ENCODE measurements at places on chromosomes 1 and 21.

GRCh38 chr1:231084353-231084752 is 44.3 kb upstream of the FAM89A start:
- DNase-seq = no peak

- no peak for DNase-seq
These were observed 540.0 kb downstream of the OMA1 start for GRCh38 chr1:58006421-58007046.

GRCh38 chr1:110672001-110672752 is 2.6 kb downstream of the KCNA3 start:
- DNase-seq = peak; percentile 47

DNA sequence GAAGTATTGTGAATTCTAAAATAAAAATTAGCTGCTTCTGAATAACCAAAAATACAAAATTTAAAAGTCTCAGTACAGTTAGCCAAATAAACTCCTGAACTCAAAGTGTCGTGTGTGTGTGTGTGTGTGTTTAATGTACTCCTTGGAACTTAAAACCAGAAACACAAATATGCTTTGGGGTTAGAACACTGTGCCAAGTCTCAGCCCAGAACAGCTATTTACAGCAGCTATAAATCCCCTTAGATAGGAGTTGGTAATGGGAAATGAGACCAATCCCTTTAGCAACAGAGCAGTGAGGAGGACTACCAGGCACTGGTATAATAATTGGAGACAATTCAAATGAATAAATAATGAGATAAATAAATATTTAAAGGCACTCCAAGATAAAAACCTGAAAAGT is 83.1 kb downstream of the PATJ start:
- no peak for DNase-seq

GRCh38 chr1:160954158-160955104 is at the start of gene ITLN2:
ITLN2 (minus strand) TSS chr1:160954809; CDS start chr1:160954741, 68 bp downstream.
- no peak for DNase-seq

DNA sequence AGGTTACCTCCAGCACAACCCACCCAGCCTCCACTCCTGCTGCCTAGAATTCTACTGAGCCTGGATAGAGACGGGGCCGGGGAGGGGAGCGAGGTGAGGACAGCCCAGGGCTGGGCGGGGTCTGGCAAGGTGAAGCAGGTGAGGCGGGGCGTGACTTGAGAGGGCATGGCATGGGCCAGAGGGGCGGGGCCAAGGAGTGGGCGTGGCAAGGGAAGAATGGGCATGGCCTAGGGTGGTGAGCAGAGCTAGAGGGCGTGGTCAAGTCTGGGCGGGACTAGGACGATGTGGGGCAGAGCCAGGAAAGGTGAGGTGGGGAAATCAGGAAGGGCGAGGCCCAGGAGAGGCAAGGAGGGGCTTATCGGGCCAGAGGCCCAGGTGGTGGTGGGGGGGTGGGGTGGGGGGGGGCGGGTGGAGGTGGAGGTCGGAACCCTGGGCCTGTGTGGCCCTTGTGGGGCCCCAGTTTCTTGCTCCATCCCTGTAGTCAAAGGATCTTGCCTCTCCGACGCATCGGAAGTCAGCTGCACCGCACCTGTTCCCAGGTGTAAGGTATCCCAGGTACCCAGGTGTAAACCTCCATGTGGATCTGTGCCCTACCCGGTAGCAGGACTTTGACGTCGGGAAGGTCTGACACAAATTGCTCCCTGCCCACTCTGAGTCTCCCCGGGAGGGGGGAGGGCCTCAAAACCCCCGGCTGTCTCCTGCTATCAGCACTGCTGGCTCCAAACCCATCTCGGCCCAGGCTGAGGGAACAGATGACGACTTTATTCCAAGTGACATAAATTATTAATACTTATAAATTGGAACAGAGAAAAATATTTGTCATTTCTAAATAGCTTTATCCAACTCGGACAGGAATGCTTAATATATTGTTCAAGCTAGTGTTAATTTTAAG is 32.9 kb upstream of the UTS2 start:
- no peak for DNase-seq

DNA sequence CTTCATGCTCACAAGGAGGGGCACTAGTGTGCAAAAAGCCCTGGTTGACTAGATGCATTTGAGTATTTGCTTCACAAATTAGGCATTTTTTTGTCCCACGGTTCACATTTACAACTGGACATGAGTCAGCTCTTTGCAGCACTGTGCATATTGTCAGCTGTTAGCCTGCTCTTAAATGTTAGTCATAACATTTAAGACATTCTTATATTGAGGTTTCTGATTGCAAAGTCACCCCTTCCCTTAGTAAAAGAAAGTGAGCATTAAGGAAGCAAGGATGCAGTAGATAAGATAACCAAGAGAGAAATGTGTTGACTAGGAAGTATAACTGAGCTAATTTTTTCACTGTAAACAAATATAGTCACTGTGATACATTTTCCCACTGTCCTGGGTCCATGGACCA is 132.6 kb upstream of the CTTNBP2NL start:
- DNase-seq = no peak

GRCh38 chr1:201468501-201468843 is 516 bp downstream of the PHLDA3 start:
- DNase-seq = no peak
